ENCODE measurements at places on chromosomes 7 and 10.

DNA sequence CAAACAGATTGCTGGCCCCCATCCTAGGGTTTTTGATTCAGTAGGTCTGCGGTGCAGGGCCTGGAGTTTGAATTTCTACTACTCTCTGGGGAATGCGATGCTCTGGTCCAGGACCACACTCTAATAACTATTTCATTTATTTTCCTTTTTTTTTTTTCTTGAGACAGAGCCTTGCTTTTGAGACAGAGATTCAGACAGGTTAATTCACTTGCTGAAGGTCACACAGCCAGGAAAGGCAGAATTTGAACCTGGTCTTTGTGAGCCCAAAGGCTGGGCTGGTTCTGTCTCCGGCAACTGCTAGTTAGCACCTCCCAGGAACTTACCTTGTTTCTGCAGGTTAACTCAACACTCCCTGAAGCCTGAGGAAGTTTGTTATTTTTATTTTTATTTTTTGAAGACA, 11.5 kb downstream of the SPACDR start:
- DNase-seq: no peak

DNA sequence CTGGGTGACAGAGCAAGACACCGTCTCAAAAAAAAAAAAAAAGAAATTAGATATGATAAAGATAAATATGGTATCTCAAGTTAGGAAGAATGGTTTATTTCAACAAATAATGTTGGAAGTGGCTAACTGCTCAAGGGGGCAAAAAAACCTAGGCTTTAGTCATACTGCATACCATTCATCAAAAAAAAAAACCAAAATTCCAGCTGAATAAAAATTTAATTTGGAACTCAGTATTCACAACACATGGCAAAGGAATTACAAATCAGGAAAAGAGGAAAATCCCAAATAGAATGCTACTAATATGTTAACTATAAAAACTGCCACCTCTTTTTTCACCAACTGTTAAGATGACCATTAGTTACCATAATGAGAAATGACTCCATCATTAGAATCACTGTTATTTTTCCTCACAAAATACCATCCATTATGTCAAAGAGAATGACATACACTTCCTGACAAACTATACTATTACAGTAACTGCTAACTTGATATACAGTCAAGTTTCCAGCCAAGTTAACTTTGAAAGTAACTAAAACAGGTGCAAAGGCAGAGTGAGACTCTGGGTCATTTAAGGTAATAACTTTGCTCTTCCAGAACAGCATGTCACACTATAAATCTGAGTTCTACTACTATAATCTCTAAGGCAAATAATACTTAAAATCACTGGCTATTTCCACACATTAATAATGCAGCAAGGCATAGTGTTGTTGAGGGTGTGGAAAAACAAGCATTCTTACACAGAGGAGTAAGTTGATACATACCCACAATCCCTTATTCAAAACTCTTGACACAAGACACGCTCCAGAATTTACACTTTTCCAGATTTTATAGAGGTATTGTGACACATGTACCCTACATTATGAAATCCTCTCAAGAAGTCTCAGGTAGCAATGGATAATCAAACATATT, 10.2 kb downstream of the KBTBD2 start:
- DNase-seq: no peak

GRCh38 chr7:74290553-74290950, 1.3 kb downstream of the CLIP2 start:
- no peak for DNase-seq

DNA sequence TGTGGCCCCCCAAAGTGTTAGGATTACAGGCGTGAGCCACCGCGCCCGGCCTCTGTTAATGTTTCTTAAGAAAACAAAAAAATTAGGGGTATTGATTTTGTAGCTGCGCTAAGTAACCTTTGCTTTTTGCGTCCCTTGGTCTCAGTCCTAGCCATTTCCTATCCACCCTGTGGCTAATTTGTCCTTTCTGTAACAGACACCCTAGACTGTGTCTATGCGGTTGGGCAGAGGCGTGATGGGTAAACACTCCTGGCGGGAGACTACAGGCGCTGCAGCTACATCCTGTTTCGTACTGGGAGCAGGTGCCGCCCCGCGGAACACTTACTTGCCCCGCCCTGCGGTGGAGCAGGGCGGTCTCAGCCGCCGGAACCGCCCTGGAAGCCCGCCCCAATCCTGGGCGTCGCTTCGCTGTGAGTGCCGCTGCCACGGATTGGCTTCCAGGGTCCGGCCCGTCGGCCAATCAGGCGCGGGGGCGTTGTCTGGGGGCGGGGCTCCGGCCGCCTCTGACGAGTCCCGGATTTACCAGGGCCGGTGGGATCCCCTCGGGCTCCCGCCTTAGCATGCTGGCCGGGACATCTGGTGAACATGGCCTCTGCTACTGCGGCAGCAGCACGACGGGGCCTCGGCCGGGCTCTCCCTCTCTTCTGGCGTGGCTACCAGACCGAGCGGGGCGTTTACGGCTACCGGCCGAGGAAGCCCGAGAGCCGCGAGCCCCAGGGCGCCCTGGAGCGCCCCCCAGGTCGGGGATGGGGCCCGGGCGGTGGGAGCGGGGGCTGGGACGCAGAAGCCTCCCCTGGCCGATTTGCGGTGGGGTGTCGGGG, at the start of gene DHTKD1:
DHTKD1 (plus strand) TSS at position 506 of the 821 bp plus-strand sequence; CDS start at position 586, 80 bp downstream.
- peak; percentile 18 for DNase-seq

GRCh38 chr10:44517635-44518034, 132.7 kb upstream of the CXCL12 start:
- DNase-seq: no peak

DNA sequence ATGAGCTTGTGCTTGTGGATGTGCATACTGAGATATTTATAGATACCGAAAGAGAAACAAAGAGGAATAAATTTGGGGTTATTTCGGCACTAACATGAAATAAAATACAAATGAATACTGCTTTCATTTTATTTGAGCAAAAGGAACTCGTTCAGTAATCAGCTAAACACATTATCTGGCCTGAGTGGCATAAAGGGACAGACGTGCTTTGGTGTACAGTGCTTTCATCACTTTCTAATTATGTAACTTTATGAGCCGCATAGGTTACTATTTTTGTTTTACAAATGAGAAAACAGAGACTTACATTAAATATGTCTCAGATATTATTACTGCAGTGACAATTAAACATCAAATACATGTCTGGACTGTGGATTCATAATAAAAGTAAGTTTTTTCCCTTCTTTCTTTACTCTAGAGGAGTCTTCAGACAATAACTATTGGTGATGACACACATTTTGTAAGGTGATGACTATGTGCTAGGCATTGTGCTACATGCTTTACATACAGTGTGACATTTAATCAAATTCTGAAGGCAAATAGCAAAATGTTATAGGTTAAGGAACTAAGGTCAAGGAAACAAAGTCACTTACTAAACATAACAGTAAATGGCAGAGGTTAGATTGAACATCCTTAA, 503.3 kb downstream of the SORCS1 start:
- no peak for DNase-seq

GRCh38 chr10:103745341-103746247, 109.8 kb downstream of the SH3PXD2A start:
- DNase-seq: no peak

DNA sequence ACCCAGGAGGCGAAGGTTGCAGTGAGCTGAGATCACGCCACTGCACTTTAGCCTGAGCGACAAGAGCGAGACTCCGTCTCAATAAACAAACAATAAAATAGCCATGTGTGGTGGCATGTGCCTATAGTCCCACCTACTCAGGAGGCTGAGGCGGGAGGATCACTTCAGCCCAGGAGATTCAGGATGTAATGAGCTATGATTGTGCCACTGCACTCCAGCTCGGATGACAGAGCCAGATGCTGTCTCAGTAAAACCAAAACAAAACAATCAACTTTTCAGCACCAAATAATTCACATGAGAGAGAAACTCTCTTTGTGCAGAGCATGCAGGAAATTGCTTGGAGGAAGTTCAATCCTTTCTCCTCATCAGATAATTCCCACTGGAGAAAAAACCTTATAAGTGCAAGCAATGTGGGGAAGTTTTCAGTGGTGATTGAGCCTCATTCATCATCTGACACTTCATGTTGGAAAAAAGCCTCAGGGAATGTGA, 13.4 kb upstream of the FIS1 start:
- no peak for DNase-seq

DNA sequence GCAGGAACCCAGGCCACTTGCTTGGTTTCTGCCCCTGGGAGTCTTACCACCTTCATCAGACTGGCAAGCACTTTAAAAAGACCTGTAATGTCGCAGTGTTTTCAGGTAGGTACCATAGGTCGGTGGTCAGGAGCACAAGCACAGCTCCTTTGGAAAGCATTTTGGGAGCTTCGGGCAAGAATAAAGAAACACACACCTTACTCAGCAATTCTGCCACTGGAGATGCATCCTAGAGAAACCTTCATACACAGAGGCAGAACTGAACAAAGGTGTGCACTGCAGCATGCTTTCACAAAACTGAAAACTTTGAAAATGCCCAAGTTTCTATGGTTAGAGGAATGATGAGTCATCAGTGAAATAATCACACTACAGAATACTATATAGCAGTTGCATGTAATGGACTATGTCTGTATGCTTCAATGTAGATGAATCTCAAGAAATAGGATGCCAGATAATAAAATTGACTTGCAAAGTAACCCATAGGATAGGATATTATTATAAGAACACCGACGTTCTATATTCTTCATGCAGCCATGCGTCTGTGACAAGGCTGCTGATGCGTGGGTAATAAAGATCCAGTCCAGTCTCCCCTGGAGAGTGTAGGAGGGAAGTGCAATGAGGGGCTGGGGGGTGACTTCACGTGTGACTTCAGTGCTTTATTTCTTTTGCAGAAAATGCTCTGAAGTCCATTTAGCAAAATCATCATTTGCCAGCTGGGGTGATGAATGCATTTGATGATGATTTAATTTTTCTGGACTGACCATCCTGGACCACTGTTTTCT, 309.5 kb downstream of the WDR37 start:
- no peak for DNase-seq

- DNase-seq: no peak
These were observed 58.8 kb upstream of the ADRA2A start for GRCh38 chr10:111018021-111018420.

DNA sequence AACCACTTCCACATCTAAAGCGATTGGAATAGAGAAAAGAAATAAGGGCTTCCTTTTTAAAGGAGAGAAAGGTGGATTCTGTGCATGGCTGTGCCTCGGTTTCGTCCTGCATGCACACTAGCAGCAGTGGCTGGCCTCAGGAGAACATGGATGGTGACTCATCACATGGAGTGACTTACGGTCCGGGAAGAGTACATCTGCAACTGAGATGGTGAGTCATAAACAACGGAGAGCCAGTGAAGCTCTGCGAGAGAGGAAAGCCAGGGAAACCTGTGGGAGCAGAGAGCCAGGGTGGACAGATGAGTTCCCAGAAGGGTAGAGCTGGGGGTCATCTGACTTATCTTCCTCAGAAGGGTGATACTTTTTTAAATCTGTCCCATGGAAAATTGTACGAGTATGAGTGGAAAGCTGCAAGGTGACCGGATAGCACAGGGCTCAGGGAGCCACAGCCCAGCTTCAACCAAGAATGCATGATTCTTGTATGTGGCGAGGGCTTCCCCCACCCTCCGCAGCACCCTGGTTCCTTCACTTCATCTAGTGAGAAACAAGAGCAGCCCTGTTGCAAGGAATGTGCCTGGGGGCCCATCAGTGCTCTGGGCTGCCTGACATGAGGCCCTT, 259.1 kb downstream of the KLF6 start:
- no peak for DNase-seq

- DNase-seq: no peak
These were observed 71.4 kb upstream of the ZNF438 start for GRCh38 chr10:31103112-31103511.

DNA sequence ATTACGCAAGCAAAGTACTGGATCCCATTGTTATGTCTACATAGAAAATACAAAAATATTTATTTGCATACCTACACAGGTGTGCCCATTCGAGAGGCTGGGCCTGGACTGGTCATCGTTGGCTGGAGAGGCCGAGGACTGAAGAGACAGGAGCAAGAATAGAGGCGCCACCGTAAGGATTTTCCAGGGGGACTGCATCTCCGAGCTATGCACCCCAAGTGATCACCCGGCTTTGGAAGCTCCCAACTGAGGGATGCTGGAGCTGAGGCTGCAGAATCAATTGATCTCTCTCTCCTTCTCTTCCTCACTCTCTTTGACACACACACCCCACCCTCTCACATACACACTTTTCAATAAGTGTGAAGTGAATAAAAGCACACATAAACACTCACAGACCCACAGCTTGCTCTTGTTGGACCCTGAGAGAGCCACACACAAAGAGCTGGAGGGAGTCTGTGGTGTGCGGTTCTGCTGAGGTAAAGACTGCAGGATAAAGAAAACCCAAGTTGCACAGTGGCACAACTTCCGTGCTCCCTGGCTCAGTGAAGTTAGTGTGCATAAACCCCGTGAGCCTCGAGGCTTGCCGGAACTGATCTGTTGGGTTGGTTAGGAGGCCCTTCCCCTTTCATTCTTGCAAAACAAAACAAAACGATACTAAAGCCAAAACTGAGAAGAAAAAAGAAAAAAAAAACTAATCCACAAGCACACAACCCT, at the start of gene AOAH:
AOAH (minus strand) TSS at position 544 of the 714 bp plus-strand sequence; CDS start at position 198, 346 bp downstream.
- no peak for DNase-seq

DNA sequence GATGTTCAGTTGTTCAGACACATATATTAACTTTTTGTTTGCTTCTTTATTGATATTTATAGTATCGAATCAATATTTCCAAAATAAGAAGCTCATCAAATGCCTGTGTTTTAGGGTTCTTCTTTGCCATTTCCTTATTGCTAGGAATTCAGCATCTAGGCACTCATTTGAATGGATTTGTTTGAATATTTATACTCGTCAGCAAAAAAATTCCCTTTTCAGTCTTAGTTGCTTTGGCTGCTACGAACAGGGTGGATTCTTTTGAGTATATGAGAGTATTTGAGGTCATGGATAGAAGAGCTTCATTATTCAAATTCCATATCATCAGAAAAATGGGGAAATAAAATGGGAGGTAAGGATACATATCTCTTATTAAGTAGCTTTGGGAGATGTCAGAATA, 706.9 kb downstream of the NRG3 start:
- DNase-seq: no peak

GRCh38 chr10:677750-678661, 11.5 kb downstream of the DIP2C start:
- no peak for DNase-seq

GRCh38 chr10:98273057-98273850, 5.3 kb upstream of the LOXL4 start:
- no peak for DNase-seq

DNA sequence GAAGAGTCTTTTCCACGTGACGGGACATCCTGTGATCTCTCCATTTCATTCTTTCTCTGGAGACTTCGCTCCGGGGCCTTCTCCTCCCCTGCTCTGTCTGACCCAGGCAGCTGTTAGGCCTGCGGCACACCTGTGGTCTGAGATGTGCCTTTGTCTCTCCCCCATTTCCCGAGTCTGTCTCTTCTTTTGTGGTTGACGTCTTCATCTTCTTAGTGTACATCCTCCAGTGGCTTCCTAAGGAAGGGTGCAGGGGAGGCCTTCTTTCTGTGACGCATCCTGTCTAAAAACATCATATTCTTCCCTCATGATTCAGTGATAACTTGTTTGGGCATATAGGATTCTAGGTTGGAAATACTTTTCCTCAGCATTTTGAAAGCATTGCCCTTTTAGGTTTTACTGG, 17.2 kb upstream of the ATP6V0E2 start:
- no peak for DNase-seq

GRCh38 chr7:18828994-18829857, 288.2 kb downstream of the TWIST1 start:
- DNase-seq: no peak
